ENCODE measurements at places on chromosomes 4 and X.

- DNase-seq, result no peak
These were observed 1008.1 kb upstream of the TENM3 start for GRCh38 chr4:181234951-181235680.

- no peak for DNase-seq
These were observed 1844.5 kb downstream of the PCDH7 start for GRCh38 chr4:32564626-32565025.

DNA sequence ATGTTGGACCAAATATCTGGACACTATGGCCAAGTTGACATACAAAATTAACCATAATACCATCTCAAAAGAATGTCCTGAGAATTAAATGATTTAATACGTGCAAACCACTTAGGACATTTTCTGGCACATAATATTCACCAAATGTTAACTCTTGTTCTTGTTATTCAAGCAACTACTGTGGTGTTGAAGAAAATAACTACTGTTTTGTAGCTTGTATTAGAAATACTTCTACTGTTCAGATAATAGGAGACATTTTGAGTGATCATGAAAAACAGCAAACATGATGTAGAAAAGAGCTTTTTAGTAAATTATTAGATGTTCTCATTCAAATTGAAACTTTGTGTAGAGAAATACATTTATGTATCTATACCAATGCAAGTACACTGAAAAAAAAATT, 140.7 kb upstream of the SMIM31 start:
- no peak for DNase-seq

GRCh38 chr4:80180743-80181142, 16.6 kb upstream of the PRDM8 start:
- DNase-seq, result no peak

- no peak for DNase-seq
These were observed 20.8 kb upstream of the SLC10A4 start for GRCh38 chr4:48462363-48462762.

- DNase-seq, result no peak
These were observed 68.4 kb upstream of the IQCM start for GRCh38 chr4:149884046-149884445.

GRCh38 chrX:48470833-48471118, 716 bp upstream of the SLC38A5 start:
- no peak for DNase-seq

DNA sequence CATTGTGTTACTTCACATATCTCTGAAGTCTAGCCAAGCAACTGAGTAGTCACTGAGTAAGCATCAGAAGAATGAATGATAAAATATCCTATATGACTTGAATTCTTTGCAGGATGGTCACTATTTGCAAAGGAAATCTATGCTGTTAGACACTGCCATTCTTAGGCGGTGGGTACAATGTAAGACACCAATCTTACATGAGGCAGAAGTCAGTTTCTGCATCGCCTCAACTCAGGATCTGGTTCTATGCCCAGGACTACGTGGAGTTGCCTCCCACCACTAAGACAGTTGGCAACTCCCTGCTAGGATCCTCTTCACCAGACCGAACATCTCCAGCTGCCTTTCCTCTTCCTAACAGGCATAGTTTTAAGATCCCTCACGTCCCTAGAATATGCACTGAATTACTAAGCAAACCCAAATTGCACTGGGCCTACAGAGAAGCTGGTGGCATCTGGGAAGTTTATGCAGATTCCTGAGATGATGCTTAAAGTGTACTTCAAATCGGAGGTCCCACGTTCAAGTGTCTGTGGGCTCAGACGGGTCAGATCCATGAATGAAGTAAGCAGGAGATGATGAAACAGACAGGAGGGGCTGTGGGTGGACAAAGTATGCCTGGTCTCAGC, 45.6 kb downstream of the SEL1L3 start:
- no peak for DNase-seq

- DNase-seq, result peak; percentile 6
These were observed 79.3 kb upstream of the DYNLT3 start for GRCh38 chrX:37926700-37927099.

GRCh38 chr4:61200916-61201526, 895 bp downstream of the ADGRL3 start:
- DNase-seq, result no peak

DNA sequence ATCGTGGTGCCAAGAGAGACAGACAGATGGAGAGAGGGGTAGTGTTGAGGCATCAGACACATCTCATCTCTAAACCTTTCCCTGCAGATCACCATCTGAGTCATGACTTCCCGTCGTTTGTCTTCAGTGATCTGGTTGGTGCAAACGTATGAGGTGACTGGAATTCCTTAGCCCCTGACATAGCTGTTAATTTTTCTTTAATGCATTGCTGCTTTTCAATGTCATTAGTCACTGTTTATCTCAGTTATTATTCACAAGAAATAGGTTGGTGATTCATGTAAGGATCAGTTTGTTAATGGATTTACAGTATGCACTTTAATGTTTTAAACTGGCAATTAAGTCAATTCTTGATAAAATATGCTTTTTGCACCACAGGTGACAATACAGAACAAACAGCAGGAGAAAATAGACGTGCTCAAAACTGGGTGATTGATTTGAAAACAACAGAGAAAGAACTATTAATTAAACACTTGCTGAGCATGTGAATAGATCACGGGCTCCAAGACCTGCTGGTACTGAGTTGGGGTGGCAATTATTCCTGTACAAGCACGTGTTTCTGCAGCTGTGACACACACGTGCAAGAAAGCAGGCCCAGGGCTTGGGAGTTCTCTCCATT, 1.3 kb upstream of the TMEM154 start:
- peak; percentile 84 for DNase-seq

GRCh38 chrX:22032084-22032483, at the start of gene PHEX:
PHEX (plus strand) TSS chrX:22032325; CDS start chrX:22033006, 681 bp downstream.
- DNase-seq, result no peak

- DNase-seq, result no peak
These were observed 111.9 kb downstream of the GLRA3 start for GRCh38 chr4:174716986-174717770.

DNA sequence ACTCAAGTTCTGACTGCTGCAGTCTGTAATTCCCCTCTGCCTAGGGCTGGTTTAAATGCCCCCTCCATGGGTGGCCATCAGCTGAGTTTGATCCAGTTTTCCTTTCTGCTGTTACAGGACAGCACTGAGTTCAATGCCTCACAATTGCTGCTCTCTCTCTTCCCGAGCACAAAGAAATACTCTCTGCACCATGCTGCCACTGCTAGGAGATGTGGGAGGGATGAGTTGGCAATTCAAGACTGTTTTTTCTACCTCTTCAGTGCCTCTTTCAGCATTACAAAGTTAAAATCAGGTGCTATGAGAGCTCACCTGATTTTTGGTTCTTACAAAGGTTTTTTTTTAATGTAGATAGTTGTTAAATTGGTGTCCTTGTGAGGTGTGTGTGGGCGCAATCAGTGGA, 24.3 kb downstream of the CYSLTR1 start:
- DNase-seq, result no peak

GRCh38 chr4:160296476-160296875, 1193.6 kb downstream of the RAPGEF2 start:
- DNase-seq, result no peak

DNA sequence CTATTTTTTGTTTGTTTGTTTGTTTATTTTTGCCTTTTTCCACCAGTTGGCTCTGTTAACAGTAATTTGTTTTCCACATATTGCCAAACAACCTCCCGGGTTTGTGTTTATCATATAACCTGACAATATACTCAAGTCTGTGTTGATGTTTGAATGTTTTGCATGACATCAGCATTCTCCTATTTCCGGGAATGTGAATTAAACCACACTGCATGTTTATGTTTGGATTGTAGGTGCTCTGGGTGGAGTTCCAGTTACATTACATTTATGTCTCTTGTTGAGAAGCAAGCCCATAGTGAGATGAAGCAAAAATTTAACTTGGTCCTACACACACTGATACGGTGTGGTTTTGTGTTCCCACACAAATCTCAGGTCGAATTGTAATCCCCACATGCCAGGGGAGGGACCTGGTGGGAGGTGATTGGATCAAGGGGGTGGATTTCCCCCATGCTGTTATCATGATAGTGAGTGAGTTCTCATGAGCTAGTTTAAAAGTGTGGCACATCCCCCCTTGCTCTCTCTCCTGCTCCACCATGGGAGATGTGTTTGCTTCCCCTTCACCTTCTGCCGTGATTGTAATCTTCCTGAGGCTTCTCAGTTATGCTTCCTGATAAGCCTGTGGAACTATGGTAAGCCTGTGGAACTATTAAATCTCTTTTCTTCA, 54.4 kb upstream of the CLNK start:
- no peak for DNase-seq

DNA sequence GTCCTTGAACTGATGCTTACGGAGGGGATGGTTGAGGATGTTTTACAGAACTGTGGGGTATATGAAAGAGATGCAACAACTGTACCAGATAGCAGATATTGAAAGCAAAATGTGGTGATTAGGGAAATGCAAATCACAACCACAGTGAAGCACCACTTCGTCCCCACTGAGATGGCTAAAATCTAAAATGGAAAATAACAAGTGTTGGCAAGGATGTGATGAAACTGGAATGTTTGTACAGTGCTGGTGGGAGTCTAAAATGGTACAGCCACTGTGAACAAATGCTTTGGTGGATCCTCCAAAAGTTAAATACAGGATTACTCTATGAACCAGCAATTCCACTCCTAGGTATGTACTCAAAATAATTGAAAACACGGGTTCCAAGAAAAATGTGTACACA, 22.9 kb downstream of the XG start:
- no peak for DNase-seq

DNA sequence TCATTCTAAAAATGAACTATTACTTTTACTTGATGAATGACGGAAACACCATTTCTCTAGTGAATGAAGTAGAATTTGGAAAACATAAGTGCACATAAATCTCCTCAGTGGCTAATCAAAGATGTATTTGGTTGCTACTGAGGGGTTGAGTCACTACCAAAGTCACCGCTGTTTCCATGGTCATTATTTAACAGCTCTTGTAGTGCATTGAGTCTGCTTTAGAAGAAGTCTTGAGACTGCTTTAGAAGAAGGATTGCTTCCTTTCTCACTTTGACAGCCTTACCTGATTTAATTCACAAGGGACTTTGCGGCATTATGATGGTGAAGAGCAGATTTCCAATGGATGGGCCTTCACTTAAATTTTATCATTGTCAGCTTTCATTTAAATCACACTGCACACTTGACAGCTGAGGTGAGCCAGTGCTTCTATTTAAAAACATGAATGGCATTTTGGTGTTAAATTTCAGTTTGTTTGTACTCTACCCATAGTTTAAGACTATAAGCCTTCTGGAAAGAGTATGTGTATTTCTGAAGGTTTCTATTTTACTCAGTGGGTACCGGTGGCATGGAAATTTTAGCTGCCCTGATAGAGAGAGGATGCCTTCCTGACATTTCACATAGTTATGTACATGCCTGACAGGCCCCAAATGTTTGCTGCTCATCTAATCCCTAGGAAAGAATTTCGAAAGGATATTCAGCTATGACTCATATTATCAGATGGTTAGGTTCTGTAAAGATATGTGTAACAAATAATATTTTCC, 9.5 kb downstream of the ASB5 start:
- no peak for DNase-seq

DNA sequence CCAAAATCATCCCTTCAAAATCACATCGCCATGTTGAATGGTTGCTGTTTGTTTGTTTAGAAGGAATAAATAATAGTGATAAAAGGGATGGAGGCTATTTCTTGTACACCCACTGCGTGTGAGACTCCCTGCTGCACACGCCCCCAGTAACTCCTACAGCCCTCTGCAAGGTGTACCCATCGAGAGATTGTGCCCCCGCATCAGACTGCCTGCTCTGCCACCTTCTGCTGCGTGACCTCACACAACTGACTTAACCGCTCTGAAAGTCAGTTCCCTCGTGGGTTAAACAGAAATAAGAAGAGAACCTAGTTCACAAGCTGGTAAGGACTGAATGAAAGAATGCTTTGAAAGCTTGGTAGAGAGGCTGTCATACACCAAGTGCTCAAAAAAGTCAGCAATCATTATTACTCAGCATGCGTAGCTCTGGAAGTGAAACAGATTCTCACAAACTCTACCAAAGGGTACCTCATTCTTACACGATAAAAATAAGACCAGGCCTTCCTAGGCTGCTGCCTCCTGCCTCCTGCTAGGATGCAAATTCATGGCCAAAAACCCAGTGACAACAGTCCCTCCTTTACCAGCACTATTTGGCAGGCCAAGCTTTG, 147.1 kb downstream of the CPEB2 start:
- DNase-seq, result no peak

GRCh38 chr4:79917246-79917645, 155.8 kb downstream of the ANTXR2 start:
- DNase-seq, result peak; percentile 69

DNA sequence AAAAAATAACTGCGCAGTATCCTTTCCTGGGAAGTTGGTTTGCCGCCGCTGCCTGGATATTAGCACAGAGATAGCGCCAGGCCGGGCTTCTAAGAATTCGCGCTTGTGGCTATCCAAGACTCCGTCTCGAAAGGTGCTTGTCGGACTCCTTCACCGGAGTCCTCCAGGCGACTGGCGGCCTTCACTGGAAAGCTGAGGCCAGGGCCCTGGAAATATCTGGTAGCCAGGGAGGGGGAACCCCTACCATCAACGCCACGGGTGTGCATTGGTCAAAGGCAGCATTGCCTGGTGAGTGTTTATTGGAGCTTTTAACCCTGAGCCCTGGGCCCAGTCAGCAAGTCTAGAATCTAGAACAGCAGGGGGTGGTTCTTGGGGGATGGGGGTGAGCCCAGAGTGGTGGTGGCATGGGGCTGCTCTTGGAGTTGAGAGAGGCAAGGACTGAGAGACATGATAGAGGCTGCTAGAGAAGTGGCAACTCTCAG, 577 bp upstream of the PIM2 start:
- peak; percentile 44 for DNase-seq

DNA sequence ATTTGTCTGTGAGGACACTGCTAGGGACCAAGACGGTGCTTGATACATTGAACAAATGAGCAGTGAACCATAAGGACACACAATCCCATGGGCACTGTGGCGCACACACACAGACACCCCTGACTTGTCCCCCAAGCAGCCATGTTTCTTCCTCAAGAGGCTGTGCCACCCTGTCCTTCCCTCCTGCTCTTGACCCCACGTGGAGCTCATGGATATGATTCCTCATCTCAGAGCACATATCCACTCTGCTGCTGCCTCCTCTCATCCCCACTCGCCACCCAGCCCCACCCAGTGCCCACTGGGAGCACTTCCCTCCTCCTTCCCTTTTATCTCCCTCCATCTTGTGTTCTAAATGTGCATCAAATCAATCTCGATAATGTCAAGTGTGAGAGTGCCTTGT, 102.4 kb downstream of the PARM1 start:
- no peak for DNase-seq

DNA sequence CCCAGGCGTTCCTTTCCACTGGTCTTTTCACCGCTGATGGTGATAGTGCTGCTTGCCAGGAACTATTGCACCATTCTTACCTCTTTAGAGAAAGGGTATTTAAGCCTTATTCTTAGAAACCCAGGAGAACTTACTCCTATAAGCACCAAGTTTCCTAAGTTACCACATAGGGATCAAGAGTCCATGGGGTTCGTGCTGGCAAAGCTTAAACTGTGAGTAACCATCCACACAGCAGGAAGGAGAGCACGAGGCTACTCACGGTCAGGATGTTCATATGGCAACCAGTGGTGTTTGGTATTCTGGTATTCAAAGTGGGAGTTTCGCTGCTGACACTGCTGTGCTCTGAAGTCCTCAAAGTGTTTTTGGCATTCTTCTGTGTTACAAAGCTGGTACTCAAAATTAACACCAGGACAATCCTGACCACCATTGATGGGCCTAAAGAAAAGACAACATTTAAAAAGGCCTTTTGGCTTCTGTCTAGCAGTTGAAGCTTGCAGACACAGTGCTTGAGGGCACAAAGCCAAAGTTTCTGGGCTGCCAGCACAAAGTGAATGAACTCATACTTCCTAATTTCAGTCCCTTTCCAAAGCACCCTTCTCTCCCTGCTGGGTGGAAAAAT, 256.9 kb downstream of the ADAMTS3 start:
- DNase-seq, result peak; percentile 77

Data from dermis microvascular lymphatic vessel endothelial cell (primary cell).